NCI-H1436 (cell line): ENCODE measurements at places on chromosomes 12 and 14.
A peak's percentile ranks its signal among the peaks of the same experiment; 100 is the strongest.

DNA sequence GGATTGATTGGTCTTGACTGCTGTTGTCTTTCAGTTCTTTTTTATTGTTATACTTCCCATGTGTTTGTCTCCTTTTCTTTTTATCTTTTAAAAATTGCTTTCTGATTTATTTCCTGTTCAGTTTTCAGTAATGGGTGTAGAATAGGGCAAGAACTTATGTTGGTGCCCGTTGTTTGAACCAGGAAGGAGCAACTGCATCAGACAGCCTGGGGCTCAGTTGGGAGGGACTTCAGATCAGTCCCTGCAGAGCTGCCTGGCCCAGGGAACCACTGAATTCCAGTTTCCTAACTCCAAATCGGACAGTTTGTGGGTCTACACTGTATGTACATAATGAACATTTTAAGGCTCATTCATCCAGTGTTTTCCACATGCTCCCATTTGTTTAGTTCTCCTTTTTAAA lies 64.9 kb downstream of the FBXO34 start:
- DNase-seq: no peak

DNA sequence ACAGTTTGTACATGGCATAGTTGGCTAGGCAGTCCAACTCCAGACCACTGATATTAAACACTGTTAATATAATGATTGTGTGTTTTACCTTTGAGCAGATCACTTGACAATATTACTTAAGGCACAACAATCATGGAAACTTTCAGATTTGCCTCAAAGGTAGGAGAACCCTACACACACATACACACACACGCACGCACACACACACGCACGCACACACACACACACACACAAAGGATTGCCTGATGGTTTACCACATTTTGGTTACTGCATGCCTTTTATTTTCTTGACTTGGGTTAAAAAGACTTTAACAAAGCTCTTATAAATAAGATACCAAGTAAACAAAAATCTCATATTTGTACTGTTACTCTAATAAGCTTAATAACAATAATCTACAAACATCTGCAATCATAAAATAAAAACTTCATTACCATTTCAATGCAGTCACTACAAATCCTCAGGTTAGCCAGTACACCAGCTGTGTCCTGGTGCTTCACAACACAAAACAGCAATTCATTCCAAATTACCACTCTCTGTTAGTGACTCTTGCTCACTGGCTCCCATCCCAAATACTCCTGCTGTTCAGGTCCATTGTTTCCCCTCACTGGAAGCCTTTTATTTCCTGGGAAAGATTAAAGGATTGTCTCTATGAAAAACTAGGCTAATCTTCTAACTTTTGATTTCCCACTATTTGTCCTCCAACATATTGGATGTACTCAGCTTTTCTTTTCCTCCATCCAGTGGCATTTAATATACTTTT lies 175.2 kb upstream of the ATP2B1 start:
- no peak for DNase-seq

GRCh38 chr12:17949558-17950141 lies 140.3 kb downstream of the RERGL start:
- DNase-seq: peak; percentile 1

- no peak for DNase-seq
These were observed 3.6 kb downstream of the BMAL2 start for GRCh38 chr12:27336282-27336653.

- DNase-seq: no peak
These were observed 1.2 kb downstream of the USP30 start for GRCh38 chr12:109053382-109054123.

GRCh38 chr12:53737093-53737808 lies 10.0 kb upstream of the CALCOCO1 start:
- no peak for DNase-seq

GRCh38 chr14:75984674-75985073 lies 889 bp upstream of the IFT43 start:
- DNase-seq: no peak

DNA sequence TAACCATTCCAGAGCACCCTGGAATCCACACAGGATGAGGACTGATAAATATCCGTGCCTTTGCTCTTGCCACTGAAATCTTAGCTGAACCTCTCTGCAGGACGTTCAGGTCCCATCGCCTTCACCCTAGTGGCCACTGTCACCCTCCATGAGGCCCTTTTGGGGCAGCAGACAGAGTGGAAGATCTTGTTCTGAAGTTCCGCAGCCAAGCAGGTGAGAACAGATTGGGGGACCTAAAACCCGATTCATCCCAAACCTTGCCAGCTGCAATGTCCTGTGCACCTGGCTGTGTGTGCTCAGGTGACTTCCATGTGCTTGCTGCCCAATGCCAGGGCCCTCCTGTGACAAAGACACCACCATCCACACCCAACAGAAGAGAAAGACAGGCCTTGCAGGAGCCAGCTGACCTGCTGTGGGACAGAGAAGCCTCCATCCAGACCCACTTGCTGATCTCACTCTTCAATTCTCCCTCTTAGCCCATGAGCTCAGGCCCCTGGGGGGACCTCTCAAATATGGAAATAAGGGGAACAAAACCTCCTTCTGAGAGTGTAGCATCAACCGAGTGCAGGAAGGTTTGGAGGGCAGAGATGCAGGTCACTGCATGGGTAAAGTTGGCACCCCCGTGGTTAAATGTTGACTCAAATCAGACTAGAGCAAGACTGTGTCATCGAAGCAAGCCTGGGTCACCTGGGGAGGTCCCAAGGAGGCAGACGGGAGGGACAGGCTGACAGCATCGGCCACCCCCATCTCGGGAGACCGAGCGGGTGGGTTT lies 308.7 kb upstream of the DIO3 start:
- DNase-seq: no peak

DNA sequence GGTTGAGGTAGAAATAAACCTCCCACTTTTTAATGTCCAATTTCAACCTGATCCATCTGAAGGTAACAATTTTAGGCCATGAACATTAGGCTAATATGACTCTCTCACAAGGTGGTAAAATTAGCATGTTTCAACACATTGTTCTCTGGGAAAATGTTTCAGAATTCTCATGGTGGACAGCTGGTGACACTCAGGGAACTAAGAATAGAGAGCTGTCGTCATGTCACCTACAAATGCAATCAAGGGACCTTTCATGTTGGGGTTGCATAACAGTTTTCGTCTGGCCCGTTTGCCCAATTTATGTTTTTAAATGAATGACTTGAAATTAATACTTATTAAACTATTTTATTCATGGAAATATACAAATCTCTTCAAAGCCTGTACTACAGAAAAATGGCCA lies 180.7 kb upstream of the PRICKLE1 start:
- DNase-seq: no peak

DNA sequence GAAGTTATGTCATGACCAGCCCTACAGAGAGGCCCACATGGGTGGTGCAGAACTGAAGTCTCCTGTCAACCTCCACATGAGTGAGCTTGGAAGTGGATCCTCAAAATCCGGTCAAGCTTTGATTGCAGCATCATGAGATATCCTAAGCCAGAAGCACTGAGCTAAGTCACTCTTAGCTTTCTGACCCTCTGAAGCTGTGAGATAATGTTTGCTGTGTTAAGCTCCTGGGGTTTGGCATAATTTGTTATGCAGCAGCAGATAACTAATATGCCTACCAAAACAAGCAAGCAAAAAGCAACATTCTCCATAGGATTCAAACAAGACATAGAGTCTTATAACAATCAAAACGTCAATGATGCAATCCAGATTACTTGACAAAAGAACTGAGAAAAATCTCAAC lies 87.6 kb upstream of the GRIN2B start:
- no peak for DNase-seq

DNA sequence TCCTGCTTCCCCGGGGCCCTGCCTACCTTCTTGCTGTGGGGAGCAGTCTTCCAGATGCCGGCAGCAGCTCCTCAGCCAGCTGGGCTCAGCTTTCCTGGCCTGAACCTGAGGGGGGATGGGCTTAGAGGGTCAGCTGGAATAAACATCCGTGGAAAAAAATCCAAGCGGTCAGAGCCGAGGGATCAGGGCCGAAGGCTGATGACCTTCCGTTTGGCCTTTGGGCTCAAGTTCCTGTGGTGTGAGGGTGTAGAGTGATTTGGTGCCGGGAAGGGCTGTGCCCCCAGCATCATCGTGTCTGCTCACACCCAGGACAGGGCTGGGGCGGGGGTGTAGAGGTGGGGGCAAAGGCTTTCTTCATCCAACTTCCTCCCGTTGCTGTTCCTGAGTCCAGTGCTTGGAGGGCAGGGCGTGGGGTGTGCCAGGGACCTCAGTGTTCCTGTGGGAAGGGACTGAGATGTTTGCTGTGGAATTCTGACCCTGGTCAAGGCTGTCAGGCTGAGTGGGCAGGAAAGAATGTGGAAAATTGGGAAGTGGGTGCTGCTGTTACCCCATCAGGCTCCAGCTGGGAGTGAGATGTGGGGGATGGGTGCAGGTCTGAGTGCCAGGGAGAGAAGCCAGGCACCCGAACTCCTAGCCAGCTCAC lies 2.6 kb downstream of the SMIM41 start:
- DNase-seq: no peak

- no peak for DNase-seq
These were observed 336.3 kb downstream of the BMP4 start for GRCh38 chr14:53620317-53620716.

DNA sequence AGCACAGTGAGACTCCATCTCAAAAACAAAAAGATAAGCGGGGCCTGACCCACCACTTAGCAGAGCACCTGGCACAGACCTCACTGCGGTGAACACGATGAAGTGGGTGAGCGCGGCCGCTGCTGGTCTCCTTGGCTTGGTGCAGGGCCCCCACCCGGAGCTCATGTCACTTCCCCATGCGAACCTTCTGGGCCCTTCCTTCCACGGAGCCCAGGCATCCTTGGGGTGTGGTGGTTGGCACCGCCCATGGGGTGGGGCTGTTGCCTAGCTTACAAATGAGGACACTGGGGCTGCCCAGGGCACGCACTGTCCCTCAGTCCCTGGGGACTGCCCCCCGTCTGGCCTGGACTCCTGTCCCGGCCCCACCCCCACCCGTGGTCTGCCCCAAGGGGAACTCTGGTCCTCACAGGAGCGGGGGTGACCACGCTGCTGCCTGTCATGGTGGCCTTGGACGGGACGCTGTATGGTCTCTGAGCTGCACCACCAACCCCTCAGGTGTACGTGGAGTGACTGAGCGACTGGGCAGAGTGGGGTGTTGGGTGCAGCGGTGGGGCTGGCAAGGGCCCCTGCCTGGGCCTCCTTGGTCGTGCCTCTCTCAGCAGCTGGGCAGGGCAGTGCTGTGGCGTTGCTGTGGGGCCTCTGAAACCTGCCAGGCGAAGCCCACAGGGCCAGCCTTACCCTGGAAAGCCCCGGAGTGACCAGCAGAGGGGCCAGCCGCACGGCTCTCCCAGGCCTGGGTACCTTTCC lies 15.3 kb downstream of the FBRSL1 start:
- no peak for DNase-seq

DNA sequence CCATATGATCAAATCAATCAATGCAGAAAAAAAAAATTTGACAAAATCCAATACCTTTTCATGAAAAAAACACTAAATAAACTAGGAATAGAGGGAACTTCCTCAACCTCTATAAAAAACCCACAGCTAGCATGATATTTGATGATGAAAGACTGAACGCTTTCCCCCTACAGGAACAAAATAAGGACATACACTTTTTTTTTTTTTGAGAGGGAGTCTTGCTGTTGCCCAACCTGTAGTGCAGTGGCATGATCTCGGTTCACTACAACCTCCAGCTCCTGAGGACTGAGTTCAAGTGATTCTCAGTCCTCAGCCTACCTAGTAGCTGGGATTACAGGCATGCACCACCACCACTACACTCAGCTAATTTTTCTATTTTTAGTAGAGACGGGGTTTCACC lies 17.9 kb upstream of the CAMKK2 start:
- no peak for DNase-seq

- DNase-seq: no peak
These were observed 59.5 kb upstream of the PNMA1 start for GRCh38 chr14:73773441-73774240.

DNA sequence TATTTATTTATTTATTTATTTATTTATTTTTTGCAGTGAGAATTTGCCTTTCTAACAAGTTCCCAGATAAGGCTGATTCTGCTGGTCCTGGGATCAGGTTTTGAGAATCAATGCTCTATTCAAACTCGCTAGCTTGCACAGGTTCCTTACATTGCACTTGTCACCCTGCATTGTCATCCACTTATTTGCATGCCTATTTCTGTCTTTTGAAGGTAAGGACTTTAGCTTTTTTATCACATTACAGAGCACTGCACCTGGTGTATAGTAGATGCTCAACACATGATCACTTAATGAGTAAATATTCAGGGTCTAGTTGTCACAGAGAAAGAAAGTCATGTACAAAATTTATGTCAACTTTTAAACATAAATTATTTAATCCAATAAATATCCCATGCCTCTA lies 219.7 kb upstream of the BTG1 start:
- DNase-seq: peak; percentile 4

- no peak for DNase-seq
These were observed 77.8 kb downstream of the DDX51 start for GRCh38 chr12:132066345-132066685.

GRCh38 chr14:53236708-53237107 lies 83.6 kb upstream of the DDHD1 start:
- DNase-seq: no peak

DNA sequence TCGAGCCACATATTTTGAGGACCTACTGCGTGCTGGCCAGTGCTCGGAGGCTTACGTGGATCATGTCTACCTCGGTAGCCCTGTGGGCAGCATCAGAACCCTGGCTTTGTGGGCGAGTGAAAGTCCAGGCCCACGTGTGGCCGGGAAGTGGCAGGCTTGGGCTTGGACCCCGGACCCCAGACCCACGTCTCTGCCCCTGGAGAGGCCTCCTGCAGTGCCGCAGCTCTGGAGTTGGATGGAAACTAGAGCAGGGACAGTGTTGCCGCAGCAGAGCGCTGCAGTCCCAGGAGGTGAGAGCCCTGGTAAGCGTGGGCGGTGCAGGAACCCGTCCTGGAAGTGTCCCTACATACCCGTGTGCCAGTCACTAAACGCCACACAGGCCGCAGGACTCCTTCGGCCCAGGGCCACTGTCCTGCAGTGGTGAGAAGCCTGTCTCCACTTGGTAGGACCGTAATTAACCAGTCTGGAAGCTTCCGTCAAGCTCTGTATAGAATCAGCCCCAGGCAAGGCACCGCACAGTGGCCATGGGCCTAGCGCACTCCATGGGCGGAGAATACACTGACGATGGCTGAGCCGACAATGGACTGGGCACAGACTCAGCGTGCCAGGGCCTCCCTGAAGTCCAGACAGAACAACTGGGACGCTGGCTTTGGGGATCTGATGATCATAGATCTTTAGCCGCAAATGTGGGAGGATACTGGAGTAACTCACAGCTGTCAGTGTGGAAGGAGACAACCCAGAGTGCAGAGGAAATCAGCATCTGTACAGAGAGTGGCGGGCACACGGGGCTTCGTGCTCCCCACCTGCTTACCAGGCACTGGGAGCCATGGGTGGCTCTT lies 219.5 kb downstream of the KIF26A start:
- no peak for DNase-seq
